Stimulated activated CD4-positive, alpha-beta T cell treated with anti-CD3 and anti-CD28 coated beads, Interleukin-15, amount 100 ng/mL, for 1 hour (primary cell): ENCODE measurements at places on chromosomes 5 and 9.

DNA sequence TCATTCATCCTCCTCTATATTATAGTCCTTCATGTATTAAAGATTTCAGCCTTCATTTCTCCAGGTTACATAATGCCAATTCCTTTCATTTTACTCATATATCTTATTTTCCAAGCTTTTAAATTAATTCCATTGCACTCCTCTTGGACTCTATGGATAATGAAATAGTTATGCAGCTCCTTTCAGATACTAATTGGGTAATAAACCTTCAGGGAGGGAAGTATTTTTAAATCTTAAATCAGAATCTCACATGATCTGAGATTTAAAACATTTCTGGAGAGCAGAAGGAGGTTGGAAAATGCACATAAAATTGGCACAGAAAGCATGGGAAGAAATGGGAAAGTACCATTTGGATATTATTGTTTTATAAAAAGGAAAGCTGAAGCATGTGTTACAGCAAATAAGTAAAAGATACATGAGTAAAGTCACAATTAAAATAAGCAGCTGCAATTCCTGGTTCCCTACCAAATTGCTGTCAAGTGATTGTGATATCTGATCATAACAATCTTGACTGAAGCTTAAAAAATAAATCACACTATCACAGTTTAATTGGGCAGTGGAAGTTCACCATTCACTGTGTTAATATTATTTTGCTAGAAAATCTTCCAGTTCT lies 257.9 kb upstream of the NREP start:
- no peak for DNase-seq

DNA sequence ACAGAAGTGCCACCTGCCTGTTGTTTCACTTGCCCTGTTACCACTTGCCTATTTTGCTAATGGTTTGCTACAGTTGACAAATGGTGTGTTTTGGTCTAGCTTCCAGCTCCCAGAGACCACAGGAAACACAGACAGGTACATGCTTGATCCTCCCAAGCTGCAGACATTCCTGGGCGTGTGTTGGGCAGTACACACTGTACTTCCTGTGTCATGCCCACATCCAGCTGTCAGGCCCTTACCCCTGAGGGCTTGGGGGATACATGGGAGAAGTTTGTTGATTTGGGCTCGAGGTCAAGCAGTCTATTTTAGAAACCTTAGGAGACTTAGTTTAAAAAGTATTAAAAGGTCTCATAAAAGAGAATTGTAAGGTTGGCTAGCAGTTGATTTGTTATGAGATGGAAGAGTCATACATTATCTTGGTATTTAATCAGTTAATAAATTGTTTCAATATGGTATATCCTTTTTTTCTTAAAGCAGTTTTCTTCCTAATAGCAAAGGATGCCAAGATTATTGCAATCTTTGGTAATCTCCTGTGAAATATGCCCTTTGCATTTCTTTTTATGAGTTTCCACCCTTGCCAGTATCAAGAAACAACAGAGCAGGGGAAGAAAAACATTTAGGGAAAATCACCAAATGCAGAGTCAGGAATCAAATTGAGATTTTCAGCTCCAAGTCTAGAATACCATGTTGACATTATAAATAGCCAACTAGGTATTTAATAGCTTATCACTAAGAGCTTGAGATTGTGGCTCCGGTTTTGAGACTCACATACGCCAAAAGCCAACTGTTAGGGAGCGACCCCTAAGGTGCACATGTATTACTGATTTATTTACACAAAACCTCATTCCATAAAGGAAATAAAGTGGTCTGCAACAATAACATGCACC lies 52.3 kb upstream of the CD180 start:
- DNase-seq = no peak

DNA sequence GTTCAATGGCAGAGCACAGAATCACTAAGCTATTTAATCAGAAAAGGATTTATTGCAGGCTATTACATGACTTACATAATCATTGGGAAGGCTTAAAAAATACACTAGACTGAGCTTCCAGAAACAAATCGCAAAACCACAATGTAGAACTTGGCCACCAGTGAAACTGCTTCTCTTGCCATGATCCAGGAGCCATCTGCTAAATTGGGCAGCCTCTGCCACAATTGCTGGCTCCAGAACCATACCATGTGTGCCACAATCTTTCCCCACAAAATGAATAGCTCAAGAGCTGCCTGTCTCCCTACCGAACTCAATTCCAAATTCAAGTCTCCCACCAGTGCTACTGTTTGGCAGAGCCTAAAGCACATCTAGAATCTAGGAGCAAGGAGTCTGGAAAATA lies 9.8 kb upstream of the ERAP1 start:
- no peak for DNase-seq

GRCh38 chr5:72006361-72006760 lies 100.9 kb upstream of the MAP1B start:
- DNase-seq = no peak

- no peak for DNase-seq
Observed at GRCh38 chr5:36252722-36253365, 11.1 kb upstream of the NADK2 start.

- no peak for DNase-seq
Observed at GRCh38 chr5:169299663-169300467, 1.1 kb downstream of the SLIT3 start.

GRCh38 chr5:61806491-61807020 lies 474.5 kb downstream of the ZSWIM6 start:
- DNase-seq = no peak

DNA sequence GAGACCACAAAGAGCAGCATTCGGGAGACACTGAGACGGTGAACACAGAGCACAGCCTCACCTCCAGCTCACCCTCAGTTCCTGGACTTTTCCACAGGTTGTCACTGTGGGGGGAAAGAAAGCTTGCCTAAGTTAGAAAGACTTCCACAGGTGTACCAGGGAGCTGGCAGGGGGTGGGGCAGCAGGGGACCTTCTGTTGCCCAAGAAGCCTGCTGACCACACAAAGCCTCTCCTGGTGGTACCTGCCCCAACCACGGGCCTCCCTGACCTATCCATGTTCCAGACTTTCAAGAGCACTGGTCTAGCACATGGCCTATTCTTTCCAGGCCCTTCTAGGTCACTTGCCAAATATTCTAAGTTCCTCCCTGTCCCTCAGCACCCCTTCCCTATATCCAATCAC lies 550.8 kb downstream of the BNC2 start:
- DNase-seq = no peak

DNA sequence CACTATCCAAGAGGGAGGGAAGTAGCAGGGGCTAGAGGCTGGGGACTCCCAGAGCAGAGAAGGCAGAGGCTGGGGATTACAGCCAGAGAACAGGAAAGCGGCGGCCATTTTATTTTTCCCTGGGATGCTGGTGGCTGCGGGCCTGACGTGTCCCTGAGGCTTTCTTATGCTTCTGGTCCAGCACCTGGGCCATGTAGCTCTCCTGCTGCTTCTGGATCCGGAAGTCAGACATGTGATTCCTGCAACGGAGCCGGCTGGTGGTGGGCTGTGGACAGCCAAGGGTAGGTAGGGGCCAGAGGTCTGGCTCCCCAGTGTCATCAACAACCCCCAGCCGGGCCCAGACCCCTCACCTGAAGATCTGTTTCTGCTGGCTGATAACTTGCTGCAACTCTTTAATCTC lies 1.8 kb upstream of the PROB1 start:
- no peak for DNase-seq

DNA sequence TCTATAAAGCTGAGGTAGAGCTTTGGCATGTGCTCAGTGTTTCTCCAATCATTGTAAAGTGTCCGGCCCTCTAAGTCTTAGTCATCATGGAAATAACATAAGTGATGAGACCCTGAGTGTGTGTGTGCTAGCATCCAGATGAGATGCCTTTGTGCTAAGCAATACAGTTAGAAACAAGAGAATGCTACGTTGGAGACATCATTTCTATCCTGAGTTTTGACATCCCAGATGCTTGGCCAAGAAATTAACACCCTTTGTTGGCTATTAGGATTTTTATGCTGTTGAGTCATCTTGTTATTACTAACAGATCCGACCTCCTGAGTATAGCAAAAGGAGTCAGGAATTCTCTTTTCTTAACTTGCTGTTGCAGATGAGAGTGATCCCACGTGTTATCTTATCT lies 508.0 kb downstream of the GADD45G start:
- no peak for DNase-seq

DNA sequence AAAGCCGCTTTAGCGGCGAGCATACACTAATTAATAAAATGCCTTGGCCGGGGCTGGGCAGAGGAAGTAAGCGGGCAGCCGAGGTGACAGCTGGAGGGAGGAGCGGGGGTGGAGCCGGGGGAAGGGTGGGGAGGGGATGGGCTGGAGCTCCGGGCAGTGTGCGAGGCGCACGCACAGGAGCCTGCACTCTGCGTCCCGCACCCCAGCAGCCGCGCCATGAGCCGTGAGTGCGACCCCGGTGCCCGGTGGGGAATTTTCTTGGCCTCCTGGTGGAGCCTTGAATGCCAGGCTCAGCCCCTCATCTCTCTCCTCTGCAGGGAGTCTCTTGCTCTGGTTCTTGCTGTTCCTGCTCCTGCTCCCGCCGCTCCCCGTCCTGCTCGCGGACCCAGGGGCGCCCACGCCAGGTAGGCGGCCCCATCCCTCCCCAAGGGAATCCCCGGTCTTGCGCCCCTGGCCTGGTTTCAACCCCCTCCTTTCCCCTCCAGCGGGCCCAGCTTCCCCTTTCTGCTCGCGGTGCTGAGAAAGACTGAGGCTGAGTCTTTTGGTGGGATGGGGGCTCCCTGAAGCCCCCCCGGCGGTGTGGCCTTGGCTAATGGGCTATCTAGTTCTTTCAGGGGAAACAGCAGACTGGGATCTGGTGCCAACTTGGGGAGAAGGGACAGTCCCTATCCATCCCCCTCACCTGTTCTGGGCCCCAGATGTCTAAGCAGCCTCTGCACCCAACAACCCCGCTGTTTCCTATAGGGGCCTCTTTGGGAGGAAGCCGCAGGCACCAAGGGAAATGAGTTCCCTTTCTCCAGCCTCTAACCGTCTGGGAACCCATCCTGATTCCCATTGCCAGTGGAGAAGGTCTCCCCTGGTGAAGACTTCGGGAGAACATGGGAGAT lies at the start of gene PTGS1:
TSS of gene PTGS1 (plus strand) at position 156 of the 887 bp plus-strand sequence. CDS start at position 217, 61 bp downstream.
- DNase-seq = no peak

DNA sequence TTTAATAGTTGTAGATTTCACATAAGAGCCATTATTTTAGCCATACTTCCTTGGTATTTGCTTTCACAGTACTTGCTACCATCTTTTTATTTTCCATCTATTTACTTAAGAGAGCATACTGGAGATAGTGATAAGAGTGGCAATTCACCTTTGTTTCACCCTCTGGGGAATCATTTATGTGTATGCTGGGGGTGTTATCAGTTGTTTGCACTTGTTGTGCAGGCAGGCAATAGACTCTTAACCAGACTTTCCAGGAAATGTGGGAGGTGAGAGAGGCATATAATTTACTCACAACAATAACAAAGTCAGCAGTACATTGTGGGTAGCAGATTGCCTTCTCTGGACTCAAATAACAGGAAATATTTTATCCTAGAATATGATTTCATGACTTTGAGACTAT lies 1018.3 kb downstream of the CDH12 start:
- no peak for DNase-seq

DNA sequence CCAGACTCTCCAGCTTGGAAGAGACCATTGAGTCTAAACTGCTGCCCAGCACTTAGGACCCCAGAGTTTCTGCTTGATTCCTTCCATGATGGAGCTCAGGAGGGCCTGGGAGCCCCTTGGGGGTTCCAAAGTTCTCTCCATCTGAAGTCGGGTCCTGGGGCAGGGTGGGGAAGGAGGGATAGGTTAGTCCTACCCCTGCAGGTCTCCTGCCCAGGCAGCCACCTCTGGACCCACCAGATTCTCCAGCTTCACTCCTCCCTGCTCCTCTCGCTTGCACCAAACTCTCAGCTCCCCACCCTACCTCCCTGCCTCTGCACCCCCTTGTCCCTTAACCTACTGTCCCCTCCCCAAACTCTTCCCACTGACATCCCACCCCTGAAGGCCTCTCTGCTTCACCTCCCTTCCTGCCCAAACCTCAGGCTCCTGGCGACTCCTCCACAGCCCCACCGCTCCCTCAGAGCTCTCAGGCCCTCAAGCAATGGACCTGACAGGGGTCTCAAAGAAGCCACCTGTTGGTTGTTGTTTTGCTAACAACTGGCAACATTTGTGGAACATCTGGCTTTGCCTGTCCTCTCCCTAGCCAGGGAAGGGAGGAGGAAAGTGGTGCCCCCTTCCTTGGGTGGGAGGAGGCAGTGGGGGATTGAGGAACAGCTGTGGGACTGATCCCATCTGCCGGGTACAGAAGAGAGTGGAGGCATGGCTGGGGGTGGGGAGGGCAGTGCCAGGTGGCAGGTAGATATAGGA lies 137.5 kb downstream of the RGS3 start:
- no peak for DNase-seq

- DNase-seq = no peak
Observed at GRCh38 chr9:89408628-89409101, 89.2 kb downstream of the SEMA4D start.

- no peak for DNase-seq
Observed at GRCh38 chr9:106798016-106798799, 64.8 kb upstream of the ZNF462 start.

GRCh38 chr5:152987131-152987530 lies 503.3 kb upstream of the GRIA1 start:
- no peak for DNase-seq

DNA sequence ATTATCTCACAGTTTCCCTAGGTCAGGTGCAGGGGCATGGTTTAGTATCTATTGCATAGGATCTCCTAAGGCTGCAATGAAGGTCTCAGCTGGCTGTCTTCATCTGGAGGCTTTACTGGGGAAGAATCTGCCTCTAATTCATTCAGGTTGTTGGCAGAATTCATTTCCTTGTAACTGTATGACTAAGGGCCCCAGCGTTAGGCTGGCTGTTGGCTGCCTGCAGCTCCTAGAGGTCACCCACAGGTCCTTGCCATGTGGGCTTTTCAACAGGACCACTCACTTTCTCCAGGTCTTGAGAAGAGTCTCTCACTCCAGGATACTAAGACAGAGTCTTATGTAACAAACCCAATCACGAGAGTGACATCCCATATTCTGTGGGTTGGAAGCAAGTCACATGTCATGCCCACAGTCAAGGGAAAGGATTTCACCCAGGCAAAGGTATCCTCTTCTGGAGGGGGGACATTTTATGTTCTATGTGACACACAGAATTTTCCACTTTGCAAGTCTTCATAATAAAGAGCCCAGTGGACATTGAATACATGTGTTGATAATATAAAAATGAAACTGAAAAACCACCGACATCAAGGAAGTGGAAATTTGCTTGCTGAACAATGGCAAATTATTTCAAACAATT lies 38.2 kb downstream of the HMHB1 start:
- no peak for DNase-seq

DNA sequence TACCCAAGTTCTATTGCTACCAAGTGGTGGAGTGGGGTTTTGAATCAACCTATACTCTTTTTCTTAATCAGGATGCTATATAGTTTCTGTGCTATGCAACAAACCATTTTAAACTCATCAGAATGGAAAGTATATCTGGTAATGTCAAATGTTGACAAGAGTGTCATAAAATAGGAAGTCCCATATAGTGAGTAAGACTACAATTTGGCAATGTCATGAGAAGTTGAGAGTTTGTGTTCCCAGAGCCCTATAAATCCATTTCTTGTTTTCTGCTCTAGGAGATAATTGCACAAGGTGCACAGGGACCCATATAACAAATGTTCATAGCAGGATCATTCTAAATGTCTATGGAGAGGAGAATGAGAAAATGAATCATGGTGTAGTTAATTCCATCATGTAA lies 109.8 kb upstream of the TXNDC8 start:
- no peak for DNase-seq

- no peak for DNase-seq
Observed at GRCh38 chr9:113992994-113993393, 85.1 kb downstream of the AMBP start.

- no peak for DNase-seq
Observed at GRCh38 chr5:127243011-127243410, 47.6 kb upstream of the MEGF10 start.
